ENCODE measurements at places on chromosomes 2 and 18.

DNA sequence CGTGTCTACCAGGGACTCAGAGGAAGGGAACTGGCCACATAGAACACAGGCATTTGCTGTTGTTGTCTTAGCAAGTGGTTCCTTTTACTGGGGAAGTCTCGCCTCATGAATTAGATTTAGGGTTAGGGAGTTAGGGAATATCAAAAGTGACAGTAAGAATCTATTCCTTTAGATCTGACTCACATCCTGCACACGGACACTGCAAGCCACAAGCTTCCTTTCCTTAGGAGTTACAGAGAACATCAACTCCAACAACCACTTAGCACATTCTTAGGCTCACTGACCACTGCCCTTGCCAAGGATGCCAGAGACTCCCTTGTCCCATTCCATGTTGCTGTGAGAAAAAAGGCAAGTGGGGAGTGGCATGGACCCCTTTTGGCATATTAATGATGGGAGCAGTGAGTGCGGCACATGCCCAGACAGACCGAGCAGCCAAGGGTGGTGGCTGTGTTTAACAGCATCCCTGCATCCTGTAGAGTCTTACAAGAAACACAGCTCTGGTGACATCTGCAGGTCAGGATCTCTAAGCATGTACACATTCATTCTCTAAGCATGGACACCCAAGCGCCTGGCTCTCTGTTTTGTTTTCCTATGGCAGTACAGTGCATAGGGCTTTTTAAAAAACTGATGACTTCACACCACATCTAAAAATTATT lies 745.6 kb upstream of the RAB6C start:
- no peaks in the 10 kb centered on the region for H3K27me3 ChIP-seq
- no peaks in the 10 kb centered on the region for H3K36me3 ChIP-seq
- H3K4me1 ChIP-seq: no peaks in the 10 kb centered on the region
- no peak for DNase-seq

- no peak overlapping the region for H3K27ac ChIP-seq
- H3K4me1 ChIP-seq: no peaks in the 10 kb centered on the region
These were observed 24.4 kb upstream of the THOC1 start for GRCh38 chr18:292271-292670.

DNA sequence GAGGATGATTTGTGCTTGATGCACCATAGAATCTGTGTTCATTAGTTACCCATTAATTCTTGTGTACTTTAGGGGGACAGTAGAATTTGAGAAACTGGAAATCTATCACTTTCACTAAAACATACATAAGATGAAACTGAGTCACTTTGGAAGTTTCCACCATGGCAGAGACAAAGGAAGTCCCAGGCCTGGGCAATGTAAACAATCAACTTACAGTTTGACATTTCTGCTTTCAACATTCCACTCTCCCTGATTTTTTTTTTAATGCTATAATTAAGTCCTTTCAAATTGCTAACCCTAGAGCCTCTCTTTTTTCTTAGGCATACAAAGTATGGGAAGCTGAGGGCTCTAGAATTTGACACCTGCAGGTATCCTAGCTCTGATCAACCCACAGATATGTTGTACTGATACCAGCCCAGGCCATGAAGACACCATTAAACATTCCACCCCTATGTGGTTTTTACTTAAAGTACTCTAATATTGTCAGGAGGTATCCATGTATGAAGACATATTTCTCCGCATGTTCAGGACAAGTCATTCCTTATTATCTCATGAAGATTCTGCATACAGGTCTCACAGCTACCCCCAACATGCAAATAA lies 88.5 kb upstream of the GLS start:
- no peaks in the 10 kb centered on the region for H3K27me3 ChIP-seq
- no peaks in the 10 kb centered on the region for H3K36me3 ChIP-seq
- peaks cover 15% of the 10 kb centered on the region for H3K4me1 ChIP-seq
- no peak overlapping the region for H3K4me3 ChIP-seq

- H3K36me3 ChIP-seq: no peaks in the 10 kb centered on the region
- no peak for DNase-seq
- no peak overlapping the region for H3K4me3 ChIP-seq
- H3K27me3 ChIP-seq: peaks cover 3% of the 10 kb centered on the region
- H3K27ac ChIP-seq: no peak overlapping the region
These were observed 136.1 kb downstream of the NEDD4L start for GRCh38 chr18:58180172-58180571.

DNA sequence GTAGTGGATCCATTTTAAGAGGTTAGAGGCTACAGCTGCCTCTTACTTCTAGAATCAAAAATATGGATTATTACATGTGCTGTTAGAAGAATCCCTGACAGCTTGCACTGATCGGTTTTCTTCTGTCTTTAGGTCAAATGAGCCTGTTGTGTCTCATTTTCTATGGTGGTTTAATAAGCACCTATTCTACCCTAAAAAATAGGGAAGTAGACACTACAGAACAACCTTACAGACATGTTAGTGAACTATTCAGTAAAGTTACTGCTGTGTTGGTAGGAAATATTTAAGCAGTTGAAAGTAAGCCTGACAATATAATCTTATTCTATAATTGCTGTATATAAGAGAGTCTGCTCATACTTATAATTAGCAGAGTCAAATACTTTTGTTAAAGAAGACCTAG lies 168.5 kb upstream of the NOSTRIN start:
- peaks cover 2% of the 10 kb centered on the region for H3K36me3 ChIP-seq
- H3K27me3 ChIP-seq: no peaks in the 10 kb centered on the region
- DNase-seq: no peak
- H3K4me1 ChIP-seq: no peaks in the 10 kb centered on the region

- DNase-seq: no peak
- no peak overlapping the region for H3K27ac ChIP-seq
- H3K4me1 ChIP-seq: no peaks in the 10 kb centered on the region
These were observed 1635.0 kb upstream of the ACVR2A start for GRCh38 chr2:146209842-146210275.

- H3K4me3 ChIP-seq: no peak overlapping the region
- no peaks in the 10 kb centered on the region for H3K36me3 ChIP-seq
- no peaks in the 10 kb centered on the region for H3K27me3 ChIP-seq
- no peak for DNase-seq
- H3K4me1 ChIP-seq: no peaks in the 10 kb centered on the region
These were observed 235.0 kb upstream of the HNMT start for GRCh38 chr2:137729305-137729704.

DNA sequence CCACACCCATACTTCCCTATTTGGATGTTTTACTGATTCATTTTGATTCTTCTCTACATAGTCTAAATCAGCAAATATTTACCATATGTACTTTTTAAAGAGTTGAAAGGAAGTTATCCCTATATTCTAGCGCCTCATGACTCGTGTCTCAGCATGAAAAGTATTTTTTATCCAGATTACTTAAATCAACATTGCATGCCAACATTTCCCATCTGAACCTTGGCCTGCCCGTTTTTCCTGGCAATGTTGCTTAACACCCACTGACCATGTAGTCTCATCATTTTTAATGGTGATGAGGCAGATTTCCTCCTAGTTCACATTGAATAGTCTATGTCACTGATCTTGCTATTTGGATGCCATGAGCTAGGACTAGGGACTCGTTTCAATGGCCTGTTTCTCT lies 13.2 kb upstream of the SCYGR5 start:
- H3K36me3 ChIP-seq: no peaks in the 10 kb centered on the region

DNA sequence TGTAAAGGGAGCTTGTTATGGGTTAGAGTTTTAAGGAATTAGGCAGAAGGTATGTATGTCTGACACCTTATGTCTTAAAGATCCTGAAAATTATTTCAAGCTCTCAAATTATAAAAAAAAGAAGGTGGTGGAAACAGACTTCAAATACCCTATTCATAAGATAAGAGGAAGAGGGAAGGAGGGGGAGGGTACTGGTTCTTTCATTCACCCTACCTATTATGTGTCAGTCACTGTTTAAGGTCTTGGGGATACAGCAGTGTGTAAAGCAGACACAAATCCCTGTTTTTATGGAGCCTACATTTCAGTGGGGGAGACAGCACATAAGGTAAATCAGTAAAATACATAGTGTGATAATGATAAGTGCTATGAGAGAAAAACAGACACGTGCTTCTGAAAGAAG lies 184.4 kb downstream of the FHOD3 start:
- no peaks in the 10 kb centered on the region for H3K4me1 ChIP-seq
- H3K27ac ChIP-seq: no peak overlapping the region
- H3K27me3 ChIP-seq: peaks cover 2% of the 10 kb centered on the region

- no peaks in the 10 kb centered on the region for H3K27me3 ChIP-seq
- H3K27ac ChIP-seq: no peak overlapping the region
These were observed 304.7 kb downstream of the PTPRM start for GRCh38 chr18:7871560-7872456.

DNA sequence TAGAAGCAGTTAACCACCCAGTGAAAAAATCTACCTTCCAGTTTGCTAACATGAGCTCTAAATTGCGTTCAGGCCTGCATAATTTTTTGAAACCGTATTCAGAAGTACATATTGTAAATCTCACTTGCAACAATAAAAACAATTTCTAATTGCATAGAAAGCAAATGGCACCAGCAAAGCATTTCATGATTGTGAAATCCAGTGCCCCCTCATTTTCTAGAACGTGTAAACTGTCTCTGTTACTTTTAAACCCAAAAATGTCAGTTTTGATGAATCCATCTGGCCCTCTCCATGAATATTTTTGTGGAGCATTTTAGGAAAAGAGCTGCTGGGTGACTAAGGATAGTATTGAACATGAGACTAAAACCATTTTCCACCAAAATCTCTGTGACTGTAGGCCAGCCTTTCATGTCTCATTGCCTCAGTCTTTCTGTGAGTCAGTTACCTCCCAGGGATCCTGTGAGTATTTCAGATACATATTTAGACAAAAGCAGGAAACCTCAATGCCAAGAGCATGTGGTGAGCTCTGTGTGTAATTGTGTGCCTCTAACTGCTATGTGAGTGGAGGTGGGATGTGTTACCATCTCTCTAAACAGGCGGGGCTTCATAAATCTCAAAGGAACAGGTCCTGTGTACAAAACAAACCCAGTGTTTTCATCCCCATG lies 477.8 kb upstream of the DCC start:
- no peaks in the 10 kb centered on the region for H3K36me3 ChIP-seq
- H3K4me1 ChIP-seq: no peaks in the 10 kb centered on the region
- no peak overlapping the region for H3K27ac ChIP-seq
- no peaks in the 10 kb centered on the region for H3K27me3 ChIP-seq

DNA sequence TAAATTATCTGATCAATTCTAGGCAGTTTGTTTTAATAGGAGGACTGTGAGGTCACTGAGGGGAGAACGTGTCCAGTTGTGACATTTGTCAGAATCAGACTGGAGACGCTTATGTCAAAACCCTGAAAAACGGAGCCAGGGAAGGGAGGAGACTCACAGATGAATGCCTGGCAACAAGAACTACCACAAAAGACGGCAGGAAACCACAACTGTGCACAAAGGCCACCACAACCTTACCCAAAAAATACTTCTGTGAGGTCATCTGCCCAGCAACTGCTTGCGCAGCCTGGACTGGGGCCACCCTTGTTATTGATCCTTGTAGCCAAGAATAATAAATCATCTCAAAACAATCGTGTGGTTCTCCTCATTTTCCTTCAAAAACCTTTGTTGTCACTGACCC lies 173.0 kb upstream of the ALKAL2 start:
- H3K27me3 ChIP-seq: peaks cover 56% of the 10 kb centered on the region
- H3K27ac ChIP-seq: no peak overlapping the region
- DNase-seq: peak; percentile 75

DNA sequence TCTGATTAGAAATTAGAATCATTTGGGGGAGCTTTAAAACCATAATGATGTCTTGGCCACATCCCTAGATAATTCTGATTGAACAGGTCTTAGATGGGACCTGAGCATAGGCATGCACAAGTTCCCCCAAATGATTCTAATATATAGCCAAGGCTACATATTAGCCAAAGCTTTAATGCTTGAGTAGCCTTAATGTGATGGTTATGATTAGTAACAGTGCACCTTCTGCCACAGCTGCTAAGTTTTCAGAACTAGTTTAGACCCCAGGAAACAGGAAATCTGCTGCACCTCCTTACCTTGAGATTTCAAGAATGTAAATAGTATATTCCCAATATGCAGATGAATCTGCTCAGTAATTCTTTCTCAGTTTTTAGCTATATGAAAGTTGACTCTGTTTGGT lies 119.8 kb downstream of the PTPN4 start:
- H3K36me3 ChIP-seq: peaks cover 4% of the 10 kb centered on the region
- peaks cover 5% of the 10 kb centered on the region for H3K4me1 ChIP-seq
- no peak overlapping the region for H3K4me3 ChIP-seq
- no peak for DNase-seq
- no peaks in the 10 kb centered on the region for H3K27me3 ChIP-seq
- no peak overlapping the region for H3K27ac ChIP-seq

DNA sequence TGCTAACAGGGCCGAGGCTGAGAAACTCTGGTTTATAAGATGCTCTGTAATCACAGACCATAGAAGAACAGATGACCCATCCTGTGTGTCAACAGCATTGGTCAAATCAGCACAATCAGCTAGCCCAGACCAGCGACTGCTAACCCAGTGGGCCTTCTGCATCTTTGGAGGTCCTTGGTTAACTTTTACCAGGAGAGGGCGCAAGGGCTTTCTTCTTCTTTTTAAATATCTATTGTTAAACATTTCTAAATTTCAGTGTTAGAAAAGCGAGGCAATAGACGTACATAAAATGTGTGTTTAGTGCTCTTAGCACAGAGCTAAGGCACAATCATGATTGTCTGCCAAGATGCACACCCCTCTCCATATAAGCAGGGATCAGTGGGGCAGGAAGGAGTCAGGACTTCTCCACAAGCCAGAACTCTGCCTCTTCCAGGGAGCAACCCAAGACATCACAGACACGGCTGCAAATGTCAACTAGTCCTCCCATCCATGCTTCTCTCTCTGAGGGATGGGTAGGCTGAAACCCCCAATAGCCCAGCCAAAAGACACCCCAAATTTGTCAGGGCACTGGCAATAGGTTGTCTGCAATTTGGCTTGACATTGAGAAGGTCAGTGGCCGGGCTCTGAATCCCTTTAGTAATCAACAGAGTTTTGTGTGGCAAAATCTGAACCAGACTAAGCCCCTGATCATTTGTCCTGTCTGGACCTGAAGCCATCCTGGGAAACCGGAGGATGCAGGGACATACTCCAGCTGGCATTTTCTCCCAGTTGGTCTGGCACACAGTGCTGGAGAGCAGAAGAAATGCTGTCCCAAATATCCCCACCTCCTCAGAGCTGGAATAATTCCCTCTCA lies 188.2 kb downstream of the BCL2 start:
- DNase-seq: peak; percentile 73
- H3K27ac ChIP-seq: peak overlapping the region; percentile 70
- peaks cover 52% of the 10 kb centered on the region for H3K4me1 ChIP-seq
- no peak overlapping the region for H3K4me3 ChIP-seq
- H3K27me3 ChIP-seq: no peaks in the 10 kb centered on the region
- peaks cover 60% of the 10 kb centered on the region for H3K36me3 ChIP-seq

DNA sequence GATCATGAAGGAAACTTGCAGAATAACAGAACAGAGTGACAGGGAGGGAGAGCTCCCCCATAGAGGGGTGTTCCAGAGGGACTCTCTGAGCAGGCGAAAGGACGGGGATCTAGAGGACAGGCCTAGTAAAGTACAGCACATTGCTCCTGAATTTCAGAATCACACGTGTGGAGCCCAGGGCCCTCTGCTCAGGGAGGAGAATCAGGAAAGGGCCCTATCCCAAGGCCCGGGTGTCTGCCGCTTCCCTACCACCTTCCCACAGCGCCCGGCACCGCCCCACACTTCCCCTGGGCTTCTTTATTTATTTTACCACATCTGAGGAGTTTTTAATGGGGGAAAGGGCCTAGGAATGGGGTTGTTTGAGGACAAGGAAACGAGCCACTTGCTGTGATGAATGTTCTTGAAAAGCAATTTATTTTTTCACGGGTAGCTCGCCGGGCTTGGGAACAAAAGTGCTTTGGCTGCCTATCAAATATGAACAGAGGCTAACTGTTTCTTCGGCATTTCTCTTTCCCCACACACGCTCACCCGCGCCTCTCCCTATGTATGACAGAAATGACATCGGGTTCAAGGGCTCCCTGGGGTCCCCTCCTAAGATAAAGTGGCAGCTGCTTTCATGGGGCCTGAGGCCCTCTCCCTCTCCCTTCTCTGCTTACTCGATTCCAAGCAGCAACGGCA lies 79.3 kb upstream of the GLI2 start:
- no peak for DNase-seq
- no peak overlapping the region for H3K27ac ChIP-seq
- no peak overlapping the region for H3K4me3 ChIP-seq
- no peaks in the 10 kb centered on the region for H3K4me1 ChIP-seq
- peaks cover 4% of the 10 kb centered on the region for H3K27me3 ChIP-seq
